Fibroblast of skin of back (primary cell): ENCODE measurements at places on chromosomes 4 and X.

DNA sequence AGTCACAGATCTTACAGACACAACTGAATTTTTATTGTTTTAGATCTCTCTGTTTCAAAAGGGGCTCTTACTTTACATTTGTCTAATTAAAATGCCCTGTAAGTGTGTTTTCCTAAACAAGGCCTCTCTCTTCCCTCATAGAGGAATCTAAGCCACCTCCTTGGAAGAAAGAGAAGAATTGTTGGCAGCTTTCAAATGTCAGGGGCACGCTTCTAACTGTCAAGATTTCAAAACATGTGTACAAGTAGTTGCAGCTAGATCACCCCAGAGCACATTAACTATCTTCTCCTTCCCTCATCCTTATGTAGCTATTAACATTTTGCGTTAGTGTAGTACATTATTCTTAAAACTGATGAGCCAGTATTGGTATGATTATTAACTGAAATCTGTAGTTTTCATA lies 266.5 kb upstream of the BOD1L1 start:
- no peak for DNase-seq

GRCh38 chr4:38625508-38625907 lies 38.5 kb upstream of the KLF3 start:
- no peak for DNase-seq

- DNase-seq: no peak
Measured at GRCh38 chr4:162403419-162403818, 239.6 kb upstream of the FSTL5 start.

- DNase-seq: no peak
Measured at GRCh38 chr4:106478152-106478551, 109.6 kb upstream of the GIMD1 start.

DNA sequence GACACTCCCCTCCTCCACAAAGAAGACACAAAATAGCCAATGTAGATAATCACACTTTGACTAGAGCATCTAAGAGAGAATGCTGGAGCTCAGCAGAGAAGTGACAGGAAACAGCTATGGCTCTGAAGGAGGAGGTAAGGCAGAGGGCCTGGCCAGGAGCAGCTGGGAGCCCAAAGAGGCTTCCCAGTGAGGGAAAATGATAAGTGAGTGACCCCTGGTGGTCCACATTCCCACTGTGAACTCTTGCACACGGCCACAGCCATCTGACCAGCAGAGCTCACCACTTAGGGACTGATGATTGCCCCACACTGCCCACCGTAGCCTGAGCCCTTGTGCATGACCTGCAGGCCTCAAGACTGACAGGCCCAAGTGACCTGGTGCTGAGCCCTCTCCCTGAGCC lies 162.7 kb upstream of the GALNTL6 start:
- DNase-seq: peak; percentile 2

- DNase-seq: no peak
Measured at GRCh38 chrX:19836337-19836736, 51.1 kb downstream of the SH3KBP1 start.

- DNase-seq: no peak
Measured at GRCh38 chrX:39894683-39895082, 203.1 kb downstream of the BCOR start.

DNA sequence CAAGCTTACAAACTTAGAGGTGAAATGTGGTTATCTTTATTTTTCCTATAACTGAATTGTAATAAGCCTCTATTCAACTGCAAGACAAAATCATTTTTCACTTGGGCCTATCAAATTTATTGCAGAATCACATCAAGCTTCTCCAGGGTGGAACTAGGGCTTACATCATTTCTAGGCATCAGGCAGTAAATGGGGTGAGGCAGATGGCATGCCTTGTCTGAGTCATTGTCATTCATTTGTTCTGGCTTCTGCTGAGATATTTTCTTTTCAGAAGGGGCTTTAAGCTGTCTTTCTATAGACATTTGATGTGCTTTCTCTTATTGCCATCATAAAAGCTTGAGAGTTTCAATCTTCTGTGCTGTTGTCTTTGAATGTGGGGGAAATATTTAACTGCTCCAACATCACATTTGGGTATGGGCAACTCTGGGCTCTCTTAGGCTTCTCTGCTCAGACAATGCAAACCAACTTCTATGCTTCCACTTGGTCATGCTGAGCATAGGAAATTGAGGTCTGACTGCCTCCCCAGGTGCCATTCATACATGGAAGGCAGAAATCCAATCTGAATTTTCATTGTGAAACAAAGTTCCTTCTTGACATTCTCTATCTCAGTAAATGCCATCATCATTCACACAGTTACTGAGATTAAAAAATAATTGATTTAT lies 225.8 kb upstream of the GIMD1 start:
- peak; percentile 42 for DNase-seq

DNA sequence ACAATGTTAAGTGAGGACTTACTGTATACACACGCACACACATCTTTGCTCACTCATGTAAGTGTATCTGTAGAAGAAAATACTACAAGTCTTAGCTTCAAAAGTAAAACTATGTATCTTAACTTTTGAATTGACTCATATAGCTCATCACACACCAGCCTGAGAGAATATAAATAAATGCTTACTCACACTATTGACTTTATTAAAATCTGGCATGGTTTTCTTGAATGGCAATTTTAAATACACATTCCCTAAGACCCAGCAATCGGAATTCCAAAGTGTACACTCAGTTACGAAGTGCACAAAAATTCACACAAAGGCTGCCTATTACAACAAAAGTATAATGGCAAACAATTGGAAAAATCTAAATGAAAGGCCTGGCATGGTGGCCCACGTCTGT lies 2.0 kb downstream of the ERCC6L start:
- peak; percentile 70 for DNase-seq

DNA sequence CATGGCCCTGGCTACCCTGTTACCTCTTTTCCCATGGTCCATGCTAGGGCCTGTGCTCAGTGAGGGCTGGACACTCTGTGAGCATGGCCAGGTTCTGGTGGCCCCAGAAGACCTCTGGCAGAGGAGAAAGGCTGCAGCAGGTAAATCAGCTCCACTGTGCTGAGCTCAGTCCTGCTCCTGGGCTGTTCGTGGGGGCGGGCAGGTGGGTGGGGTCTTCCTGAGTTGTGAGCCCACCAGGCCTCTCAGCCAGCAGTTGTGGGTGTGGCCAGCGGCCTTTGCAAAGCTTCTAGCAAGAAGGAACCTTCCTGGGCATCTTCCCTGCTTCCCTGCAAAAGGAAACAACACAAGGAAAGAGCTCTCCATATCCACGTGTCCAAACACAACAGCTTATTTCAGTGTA lies 85.3 kb upstream of the STX18 start:
- no peak for DNase-seq

DNA sequence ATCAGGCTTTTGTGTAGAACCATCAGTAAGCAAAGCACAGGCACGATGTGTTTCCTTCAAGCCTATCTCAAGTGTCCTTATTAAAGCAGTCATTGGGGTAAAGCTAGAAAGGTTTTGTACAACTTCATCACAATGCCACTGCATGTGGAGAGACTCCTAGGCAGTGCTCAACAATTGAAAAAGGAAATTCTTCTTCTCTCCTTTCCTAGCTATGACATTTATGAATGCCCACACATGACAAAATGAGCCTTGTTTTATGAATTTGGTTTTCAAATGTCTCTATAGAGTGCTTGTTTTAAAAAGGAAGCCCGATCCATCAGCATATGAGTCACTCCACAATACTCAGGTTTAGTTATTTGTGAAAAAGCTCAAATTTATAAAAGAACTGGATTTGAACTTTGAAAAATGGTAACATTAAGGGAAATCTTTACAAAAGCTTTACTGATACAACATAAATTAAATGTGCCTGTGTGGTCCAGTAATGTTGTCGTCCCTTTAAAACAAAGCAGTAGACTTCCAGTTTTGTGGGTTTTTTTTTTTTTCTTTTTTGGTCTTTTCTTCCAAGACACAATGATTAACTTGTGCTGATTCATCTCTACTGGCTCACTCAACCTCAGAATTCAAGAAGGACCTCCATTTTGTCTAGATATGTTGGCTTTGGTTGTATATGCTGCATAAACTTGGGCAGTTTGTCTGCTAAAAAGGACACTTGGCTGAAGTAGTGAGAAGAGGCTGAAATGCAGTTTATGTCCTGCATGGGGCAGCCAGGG lies 273.8 kb downstream of the GASK1B start:
- DNase-seq: no peak

GRCh38 chrX:13700380-13700779 lies 11.5 kb downstream of the RAB9A start:
- DNase-seq: peak; percentile 8

- DNase-seq: peak; percentile 4
Measured at GRCh38 chr4:165016971-165017370, 14.8 kb upstream of the TRIM60 start.

DNA sequence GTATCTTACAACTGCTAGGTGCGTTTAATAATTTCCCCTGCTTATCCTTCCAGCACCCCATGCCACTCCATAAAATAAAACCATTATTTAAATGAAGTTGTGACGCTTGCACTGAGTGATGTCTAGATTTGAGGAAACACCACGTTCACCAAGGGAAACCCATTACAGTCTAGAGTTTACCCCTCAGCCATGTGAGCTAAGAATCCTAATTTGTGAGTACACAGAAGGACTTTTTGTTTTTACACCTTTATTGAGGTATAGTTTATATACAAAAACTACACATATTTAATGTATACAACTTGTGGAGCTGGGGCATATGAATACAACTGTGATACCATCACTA lies 326.8 kb downstream of the RAPGEF2 start:
- no peak for DNase-seq

DNA sequence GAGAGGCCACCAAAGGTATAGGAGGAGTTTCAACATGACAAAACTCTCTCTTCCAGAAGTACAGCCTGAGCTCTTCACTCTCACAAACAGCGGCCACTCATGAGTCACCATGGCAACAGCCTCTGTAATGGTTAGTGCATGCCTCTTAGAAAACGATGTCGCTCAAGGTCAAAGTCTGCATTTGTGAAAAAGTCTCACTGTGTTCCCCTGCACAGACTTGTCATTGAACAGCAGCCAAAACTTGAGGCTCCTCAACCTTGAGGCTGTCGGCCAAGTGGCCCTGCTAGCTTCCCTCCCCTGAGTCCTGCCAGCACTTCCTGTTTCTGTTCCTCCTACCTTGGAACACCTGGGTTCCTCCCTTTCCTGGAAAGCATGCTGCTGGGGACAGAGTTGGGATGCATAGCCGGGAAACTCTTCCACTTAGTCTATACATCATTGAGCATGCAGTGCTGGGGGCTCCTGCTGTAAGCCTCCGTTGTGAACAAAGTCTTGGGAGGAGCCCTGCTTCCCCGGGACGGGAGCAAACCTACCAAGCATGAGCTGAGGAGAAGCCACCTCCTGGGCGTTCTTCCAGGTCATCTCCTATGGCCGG lies 66.6 kb downstream of the ING2 start:
- DNase-seq: peak; percentile 14

DNA sequence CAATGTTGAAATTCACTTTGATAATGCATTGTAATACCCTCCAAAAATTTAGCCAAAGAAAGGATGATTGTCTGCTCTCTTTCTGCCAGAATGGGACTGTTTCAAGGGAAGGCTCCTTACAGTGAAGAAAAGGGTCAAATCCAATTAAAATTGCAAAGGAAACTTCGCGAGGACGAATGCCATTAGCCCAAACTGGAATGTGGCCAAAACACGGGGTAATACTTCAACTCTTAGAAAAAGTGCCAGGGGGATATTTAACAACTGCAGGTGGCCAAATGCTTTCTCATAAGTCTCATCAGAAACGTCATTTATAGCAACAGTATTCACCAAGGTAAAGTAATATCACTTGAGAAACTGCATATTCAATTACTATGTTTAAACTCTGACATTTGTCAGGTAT lies 29.0 kb downstream of the NKX3-2 start:
- DNase-seq: no peak

- no peak for DNase-seq
Measured at GRCh38 chr4:173370130-173370476, 651 bp upstream of the SAP30 start.

GRCh38 chrX:17759990-17760389 lies 22.7 kb downstream of the SCML1 start:
- DNase-seq: no peak

DNA sequence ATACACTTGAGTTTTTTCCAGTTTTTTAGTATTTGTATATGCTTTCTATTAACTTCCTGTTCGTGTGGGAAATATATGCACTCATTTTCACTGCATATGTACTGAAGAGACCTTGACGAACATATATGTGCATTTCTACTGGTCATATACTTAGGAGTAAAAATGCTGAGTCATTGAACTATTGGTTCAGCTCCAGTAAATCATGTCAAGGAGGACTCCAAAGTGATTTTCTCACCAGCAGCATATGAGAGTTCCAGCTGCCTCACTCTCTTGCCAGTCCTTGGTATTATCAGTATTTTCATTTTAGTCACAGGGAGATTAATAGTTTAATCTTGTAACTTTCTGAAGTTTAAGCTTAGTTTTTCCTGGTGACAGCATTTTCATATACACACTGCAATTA lies 2750.2 kb downstream of the ARAP2 start:
- peak; percentile 13 for DNase-seq

GRCh38 chrX:37746218-37746941 lies 33.5 kb upstream of the CYBB start:
- DNase-seq: peak; percentile 25

- no peak for DNase-seq
Measured at GRCh38 chr4:73902817-73903547, 33.8 kb downstream of the CXCL1 start.

DNA sequence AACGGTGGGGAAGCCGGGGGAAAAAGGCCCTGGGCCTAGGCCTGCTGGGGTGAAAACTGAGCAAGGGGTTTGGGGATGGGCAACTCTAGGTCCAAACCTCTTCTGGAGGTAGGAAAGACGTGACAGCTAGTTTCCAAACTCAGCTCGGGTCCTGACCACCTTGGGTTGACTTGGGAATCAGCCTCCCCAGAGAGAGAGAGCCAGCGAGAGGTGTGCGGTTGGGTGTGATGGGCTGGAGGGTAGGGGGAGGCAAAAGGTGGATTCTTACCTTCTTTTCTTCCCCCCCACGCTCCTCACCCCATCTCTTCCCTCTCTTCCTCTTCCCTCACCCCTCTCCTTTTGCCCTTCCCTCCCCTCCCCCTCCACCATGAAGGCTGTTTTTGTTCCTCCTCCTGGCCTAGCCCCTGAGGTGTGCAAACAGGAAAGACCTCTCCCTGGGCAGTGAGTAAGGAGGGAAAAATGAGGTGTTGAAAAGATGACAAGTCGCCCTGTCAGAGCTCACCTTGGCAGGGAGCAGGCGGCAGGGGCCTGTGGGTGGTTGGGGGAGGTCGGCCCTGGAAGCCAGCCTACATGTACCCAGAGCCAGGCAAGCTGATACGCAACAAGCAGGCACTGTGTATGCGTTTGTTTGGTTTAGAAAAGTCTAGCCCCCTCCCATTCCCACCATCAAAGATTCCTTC lies 14.8 kb downstream of the PJA1 start:
- no peak for DNase-seq

DNA sequence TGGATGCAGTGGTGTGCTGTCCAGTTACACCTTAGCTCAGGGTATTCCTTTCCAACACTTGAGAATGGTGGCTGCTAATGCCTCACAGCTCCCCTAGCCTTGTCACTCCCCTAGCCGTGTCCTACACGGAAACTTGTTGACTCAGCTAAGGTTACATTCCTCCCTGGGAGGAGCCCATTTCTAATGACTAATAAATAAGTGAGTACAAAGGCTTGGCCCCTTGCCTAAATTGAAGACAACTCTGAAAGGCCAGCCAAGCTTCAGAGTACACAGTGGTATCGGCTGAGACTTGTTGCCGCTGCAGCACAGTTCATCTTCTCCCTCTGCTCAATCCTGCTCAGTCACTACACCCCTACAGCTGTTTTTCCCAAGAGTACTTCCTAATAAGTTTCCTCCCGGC lies 21.2 kb upstream of the SLC25A31 start:
- peak; percentile 77 for DNase-seq
